ENCODE measurements at places on chromosomes 2 and 18. TPM values are rescaled to one million over a fixed set of nuclear protein-coding genes. Genes with fewer than 3 reads are reported as not detected.
A peak's percentile ranks its signal among the peaks of the same experiment; 100 is the strongest.

UGGT1 gene
- total RNA-seq, result 55.8 TPM

RPRM gene
- total RNA-seq, result not detected

AAK1 gene
- 71.7 TPM for total RNA-seq

ITGB1BP1 gene
- total RNA-seq, result 185 TPM

ANTXR1 gene
- total RNA-seq, result 0.22 TPM

TRIM43 gene
- not detected for total RNA-seq

ST3GAL5 gene
- total RNA-seq, result 11.2 TPM

CABYR gene
- total RNA-seq, result 1.7 TPM

OSBPL1A gene
- 1.3 TPM for total RNA-seq

PIEZO2 gene
- total RNA-seq, result not detected

SOWAHC gene
- 0.15 TPM for total RNA-seq

NMS gene
- not detected for total RNA-seq

ITGA6 gene
- 8.0 TPM for total RNA-seq

KANSL1L gene
- total RNA-seq, result 5.0 TPM

SULT1C4 gene
- not detected for total RNA-seq

SIX2 gene
- not detected for total RNA-seq

NEU2 gene
- not detected for total RNA-seq

GMCL1 gene
- 17.6 TPM for total RNA-seq

- DNase-seq, result peak; percentile 52
Observed at GRCh38 chr2:11123856-11124759, 31.2 kb upstream of the SLC66A3 start.

GRCh38 chr18:64202210-64202836, 53.4 kb upstream of the LINC00305 start:
- no peak for DNase-seq

GRCh38 chr18:5456577-5457461, 87.0 kb downstream of the EPB41L3 start:
- DNase-seq, result no peak

- no peak for DNase-seq
Observed at GRCh38 chr2:29226375-29226774, 111.2 kb downstream of the CLIP4 start.

GRCh38 chr2:57878171-57878865, 168.3 kb upstream of the VRK2 start:
- DNase-seq, result no peak

DNA sequence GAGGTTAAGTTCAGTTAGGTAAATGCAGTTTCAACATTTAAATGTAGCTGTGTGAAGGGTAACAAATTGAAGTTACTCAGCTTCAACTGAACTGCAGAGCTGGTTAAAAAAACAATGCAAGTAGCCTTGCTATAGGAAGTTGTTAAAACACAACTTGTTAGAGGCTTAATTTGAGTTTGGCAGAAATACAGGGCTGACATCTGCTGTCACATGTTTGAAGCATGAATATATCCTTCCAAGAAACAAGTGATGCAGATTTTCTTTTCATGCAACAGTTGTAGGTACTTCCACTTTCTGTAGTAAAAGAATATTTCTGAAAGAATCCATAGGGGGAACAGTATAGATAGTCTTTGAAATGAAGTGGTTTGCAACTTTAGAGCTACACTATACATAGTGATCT, 208.7 kb upstream of the RASGRP3 start:
- DNase-seq, result no peak

GRCh38 chr2:200338692-200339091, 32.2 kb downstream of the SPATS2L start:
- no peak for DNase-seq

GRCh38 chr18:40672590-40672989, 1282.4 kb upstream of the PIK3C3 start:
- no peak for DNase-seq

DNA sequence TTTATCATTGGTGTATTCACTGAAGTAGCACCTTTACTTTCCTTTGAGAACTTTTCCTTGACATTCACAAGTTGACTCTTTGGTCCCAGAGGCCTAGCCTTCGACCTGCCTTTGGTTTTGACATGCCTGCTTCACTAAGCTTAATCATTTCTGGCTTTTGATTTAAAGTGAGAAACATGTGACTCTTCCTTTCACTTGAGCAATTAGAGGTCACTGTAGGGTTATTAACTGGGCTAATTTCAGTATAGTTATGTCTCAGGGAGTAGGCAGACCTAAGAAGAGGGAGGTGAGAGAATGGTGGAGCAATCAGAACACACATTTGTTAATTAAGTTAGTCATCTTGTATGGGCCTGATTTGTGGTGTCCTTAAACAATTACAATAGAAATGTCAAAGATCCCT, 1040.7 kb upstream of the SLC39A10 start:
- DNase-seq, result no peak

GRCh38 chr18:36175481-36175880, 11.8 kb upstream of the MOCOS start:
- no peak for DNase-seq

DNA sequence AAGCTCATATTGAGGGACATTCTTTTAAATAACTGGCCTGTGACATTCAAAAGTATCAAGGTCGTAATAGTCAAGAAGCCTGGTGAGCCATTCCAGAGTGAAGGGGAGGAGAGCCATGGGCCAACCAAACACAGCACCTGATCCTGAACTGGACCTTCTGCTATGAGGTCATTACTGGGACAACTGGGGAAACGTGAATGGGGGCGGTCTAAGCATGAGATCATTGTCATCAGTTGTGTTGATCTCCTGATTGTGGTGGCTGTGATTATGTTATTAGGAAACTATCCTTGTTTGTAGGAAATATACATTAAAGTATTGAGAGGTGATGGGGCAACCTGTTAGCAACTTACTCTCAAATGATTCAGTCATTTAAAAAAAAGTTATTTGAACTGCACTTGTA, 79.3 kb downstream of the FBXO15 start:
- DNase-seq, result no peak

GRCh38 chr2:74944987-74945787, 13.3 kb upstream of the POLE4 start:
- no peak for DNase-seq

DNA sequence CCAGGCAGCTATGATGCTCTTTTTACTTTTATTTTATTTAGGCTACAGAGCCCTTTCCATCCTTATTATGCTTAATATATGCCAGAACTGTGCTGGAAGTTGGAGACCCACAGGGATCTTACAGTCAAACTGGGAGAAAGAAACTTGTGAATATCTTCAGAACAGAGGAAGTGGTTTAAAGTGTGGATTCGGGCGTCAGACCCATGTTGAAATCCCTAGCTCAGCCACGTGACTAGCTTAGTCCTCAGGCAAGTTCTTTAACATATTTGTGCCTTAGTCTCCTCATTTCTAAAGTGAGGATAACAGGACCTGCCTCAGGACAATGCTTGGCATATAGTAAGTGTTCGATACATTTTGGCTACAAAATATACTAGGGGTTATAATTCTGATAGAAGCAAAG, 59.1 kb downstream of the MAP3K20 start:
- no peak for DNase-seq

- no peak for DNase-seq
Observed at GRCh38 chr2:226376516-226377180, 423.0 kb downstream of the IRS1 start.

DNA sequence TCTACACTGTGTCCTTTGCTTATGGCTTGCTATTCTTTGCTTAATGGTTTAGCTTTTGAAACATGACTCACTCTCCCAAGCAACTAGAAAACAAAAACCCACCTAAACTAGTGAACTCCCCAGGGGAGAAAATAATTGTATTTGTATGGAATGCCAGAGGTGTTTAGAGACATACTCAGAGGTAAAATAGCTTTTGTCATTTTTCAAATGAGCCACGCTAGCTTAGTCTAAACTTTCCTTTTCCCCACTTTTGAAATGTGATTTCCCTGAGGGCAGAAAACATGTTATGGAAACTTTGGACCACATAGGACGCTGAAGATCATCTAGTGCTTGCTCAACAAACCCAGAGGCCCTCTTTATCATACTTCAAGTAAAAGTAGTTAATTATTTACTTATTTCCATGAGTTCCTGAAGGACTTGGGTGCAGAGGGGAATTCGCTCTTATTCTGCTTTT, 16.5 kb upstream of the CYTIP start:
- no peak for DNase-seq

DNA sequence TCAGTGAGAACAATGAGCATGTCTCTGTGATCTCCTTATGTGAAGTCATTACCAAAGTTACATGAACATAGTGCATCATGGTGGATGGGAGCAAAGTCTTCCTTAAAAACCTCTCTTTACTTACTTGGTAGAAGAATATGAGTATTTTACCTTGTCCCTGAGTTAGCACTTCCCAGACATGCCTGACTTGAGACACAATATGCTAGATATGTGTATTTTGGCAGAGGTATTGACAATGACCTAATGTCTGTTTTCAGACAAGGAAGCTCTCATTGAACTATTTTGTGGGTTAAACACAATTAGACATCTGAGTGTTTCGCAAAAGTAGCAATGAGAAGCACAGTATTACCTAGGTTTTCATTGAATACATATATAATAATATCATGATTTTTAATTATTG, 99.1 kb upstream of the MC4R start:
- DNase-seq, result no peak

- no peak for DNase-seq
Observed at GRCh38 chr2:23681356-23682140, 245.4 kb downstream of the ATAD2B start.

DNA sequence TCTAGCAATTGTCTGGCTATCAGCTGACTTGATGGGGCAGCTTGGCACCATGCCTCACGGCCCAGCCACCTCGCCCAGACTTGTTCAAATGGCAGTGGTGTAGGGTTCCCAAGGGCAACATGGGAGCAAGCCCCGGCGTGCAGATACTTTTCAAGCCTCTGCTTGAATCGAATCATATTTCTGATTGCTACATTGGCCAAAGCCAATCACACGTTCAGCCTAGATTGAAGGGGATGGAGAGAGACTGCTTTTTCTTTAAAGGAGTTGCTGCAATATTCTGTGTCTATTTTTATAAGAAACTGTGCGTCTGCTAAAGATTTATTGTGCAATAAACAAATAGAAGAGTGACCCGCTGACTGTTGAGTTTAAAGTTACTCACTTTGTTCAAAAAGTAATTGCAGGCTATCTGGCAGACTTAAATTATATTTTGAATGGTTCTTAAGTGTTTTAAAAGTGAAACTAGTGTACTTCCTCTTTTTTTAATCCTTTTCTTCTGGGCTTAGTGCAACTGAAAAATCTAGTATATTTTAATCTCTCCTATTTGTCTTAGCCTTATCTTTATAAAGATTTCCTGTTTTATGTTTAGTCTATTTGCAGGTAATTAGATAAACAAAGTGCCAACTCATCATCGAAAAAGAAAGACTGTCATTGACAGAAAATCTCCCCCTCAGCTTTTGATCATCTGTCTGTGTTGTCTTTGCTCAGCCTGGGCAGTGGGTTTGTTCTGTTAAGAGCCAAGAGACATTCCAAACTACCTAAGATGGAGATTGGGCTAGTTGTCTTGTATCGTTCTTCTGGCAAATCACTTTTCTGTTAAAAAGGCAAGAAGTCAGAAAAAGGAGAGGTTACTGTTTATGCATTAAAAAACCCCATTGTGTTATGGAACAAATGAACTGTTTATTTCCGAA, 156.1 kb downstream of the TPGS2 start:
- no peak for DNase-seq

GRCh38 chr18:10153924-10154752, 240.3 kb downstream of the VAPA start:
- DNase-seq, result no peak

GRCh38 chr18:74155276-74155675, 7.0 kb downstream of the TIMM21 start:
- DNase-seq, result no peak

GRCh38 chr2:9167718-9168657, 38.6 kb upstream of the ASAP2 start:
- no peak for DNase-seq

DNA sequence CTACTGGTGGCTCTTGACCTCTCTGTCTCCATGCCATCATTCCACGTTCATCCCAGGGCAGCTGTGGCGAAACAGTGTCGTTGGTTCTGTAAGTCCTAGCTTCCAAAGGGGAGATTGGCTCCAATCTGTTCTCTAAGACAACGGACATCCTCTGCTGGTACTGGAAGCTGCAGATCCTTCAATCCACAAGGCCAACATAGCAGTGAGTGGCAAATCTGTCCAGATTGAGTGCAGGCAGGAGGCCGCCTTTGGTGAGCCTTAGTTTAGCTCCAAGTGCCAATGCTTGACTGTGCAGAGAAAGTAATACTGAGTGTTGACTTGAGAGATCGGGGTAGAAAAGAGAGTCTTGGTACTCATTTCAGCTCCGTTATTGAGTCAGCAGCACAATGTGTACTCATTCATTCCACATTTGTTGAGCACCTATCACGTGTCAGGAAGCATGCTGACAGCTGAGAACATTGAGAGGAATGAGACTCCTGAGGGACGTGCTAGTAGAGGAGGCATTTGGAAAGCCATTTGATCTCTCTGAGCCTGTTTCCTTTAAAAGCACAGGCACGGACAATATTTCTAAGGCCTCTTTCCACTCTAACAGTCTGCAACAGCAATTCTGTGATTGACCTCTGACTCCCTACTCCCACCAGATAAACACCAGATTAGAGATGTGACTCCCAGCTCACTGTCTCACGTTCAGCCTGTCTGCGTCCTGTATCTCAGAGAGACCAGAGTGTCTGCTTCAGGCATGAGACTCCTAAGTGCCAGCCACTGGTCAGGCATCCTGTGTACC, 306.0 kb downstream of the CLIP4 start:
- DNase-seq, result no peak

DNA sequence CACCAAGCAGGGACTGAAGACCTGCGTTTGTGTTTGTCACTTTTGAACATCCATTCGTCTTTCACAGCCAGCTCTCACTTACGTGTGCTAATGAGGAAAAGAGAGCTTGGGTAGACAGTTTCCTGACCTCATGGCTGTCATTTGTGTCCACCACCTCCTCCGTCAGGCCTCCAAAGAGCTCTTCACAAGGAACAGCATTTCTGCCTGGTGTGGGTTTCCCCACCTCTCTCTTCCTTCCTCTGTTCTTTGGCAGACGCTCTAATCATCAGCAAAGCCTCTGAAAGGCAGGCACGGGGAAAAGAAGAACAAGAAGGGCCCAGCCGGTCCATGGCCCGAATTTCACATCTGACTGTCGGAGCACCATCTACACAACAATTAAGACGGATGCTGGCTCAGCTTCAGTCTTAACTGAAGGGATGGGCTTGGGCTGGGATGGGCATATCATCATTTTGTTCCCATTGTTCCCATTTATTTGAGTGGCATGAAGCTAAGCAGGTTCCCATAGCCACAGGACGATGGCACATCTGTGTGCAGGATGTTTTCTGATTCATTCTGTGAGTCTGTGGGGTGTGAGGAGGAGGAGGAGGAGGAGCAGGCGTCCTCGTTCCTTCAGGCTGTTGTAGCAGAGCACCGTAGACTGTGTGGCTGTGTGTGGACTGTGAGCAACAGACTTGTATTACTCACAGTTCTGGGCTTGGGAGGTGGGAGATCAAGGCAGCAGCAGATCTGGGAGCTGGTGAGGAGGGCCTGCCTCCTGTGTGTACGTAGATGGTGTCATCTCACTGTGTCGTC, 66.4 kb downstream of the TSHZ1 start:
- no peak for DNase-seq

DNA sequence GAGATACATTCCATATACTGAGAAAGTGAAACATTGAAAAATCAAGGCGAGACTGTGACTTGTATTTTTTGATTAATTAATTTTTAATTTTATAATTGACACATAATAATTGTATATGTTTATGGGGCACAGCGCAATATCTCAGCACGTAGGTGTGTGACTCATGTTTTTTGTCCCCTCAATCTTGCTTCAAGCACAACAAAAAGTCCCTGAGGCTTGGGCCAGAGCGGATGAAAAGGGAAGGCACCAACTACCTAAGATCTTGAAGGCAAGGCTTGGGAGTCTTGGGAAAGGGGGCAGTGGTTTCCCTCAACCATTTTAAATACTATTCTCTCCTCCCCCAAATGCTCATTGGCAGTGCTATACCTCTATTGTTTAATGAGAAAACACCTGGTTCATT, 9.9 kb downstream of the SGPP2 start:
- no peak for DNase-seq

Data from CD8-positive, alpha-beta memory T cell (primary cell).